Right cardiac atrium (tissue), 5 donors: ENCODE measurements at places on chromosomes 16 and 17.
A peak's percentile ranks its signal among the peaks of the same experiment; 100 is the strongest.

DNA sequence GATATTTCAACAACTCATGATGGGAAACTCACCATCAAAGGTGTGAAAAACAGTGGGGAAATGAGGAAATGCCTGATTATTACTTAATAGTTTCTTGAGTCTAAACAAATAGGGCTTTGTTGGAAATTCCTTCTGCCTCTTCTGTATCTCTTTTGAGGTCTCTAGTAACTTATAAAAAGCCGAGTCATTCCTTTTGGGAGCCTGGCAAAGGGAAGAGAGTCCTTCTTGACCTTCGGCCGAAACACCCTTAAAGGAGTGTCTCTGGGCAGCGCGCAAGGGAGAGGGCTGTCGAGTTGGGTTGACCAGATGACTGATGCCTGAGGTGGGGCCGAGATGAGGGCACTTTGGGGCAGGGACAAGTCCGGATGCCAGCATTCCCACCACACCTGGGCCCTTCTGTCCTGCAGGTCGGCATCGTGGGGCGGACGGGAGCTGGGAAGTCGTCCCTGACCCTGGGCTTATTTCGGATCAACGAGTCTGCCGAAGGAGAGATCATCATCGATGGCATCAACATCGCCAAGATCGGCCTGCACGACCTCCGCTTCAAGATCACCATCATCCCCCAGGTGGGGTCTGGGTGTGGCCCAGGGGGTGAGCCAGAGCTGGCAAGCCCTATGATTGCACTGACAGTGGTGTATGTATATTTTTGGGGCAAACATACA lies 89.2 kb downstream of the ABCC6 start:
- no peak for DNase-seq

- DNase-seq: no peak
These were observed 48.0 kb upstream of the ZFHX3 start for GRCh38 chr16:73095885-73096421.

GRCh38 chr17:38914741-38915638 lies 10.4 kb upstream of the LASP1NB start:
- peak; percentile 48 for DNase-seq

GRCh38 chr17:51461578-51462004 lies 201.2 kb downstream of the UTP18 start:
- DNase-seq: peak; percentile 57

DNA sequence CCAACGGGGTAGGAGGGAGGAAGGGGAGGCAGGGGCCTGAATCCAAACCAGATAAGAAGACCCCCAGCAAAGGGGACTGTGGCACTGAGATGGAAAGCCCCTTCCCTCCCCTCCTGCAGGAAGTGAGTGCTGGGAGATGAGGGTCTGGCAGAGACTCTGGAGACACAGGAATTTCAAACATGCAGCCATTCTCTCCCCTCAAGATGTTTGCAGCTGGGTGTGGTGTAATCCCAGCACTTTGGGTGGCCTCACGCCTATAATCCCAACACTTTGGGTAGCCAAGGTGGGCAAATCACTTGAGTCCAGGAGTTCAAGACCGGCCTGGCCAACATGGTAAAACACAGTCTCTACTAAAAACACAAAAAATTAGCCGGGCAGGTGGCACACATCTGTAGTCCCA lies 33.9 kb upstream of the FAAP100 start:
- DNase-seq: no peak
